Stimulated activated CD8-positive, alpha-beta memory T cell treated with anti-CD3 and anti-CD28 coated beads, Interleukin-7, amount 100 ng/mL, for 1 hour (primary cell): ENCODE measurements at places on chromosomes 1 and 21.

GRCh38 chr21:34128124-34128523, 54.7 kb downstream of the MRPS6 start:
- DNase-seq: no peak

DNA sequence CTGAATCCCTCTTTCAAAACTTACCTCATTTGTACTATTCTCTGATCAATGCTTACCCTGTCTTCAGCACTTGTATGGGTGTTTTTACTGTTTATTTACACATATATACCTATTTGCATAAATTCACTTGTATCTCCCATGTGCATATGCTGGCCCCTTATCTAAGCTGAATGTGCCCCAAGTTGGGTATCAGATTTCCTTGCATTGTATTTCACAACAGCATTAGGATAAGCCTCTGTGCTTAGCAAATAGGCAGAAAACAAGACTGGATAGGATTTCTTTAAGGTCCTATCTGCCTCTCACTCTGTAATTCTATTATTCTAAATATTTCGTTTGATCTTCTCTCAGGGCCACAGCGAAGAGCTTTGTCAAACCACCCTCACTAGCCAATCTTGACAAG, 45.9 kb upstream of the IPO9 start:
- no peak for DNase-seq

GRCh38 chr21:35063428-35064172, 14.5 kb upstream of the RUNX1 start:
- no peak for DNase-seq

GRCh38 chr1:27952147-27952546, 7.6 kb upstream of the XKR8 start:
- DNase-seq: no peak

- DNase-seq: no peak
Observed at GRCh38 chr1:160163615-160164014, 12.2 kb downstream of the ATP1A4 start.

DNA sequence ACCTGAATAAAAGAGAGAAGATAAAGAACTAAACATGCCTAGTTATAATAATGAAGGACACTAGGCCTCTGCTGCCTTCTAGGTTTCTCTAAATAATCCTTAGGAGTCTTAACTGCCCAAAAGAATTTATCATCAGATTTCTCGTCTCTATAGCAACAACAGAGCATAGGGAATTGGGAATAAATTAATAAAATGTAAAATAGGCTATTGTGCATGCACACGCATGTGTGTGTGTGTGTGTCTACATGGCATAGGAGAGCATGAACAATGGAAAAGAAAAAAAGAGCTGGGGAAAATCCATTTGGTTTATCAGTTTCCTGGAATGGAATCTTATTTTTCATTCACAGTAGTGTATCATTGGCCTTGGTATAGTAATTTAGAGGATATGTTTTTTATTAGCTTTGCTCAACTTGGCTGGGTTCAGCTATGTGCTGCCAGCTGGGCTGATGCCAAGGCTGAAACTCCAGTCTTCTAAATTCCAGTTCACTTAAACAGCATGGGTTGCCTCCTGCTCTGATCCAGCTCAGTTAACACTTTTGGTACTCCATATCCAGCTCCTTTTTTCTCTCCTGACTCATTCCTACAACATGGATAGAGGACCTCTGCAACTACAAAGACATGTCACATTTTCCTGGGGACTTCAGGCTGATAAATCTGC, 80.6 kb upstream of the SLFNL1 start:
- no peak for DNase-seq

- no peak for DNase-seq
Observed at GRCh38 chr21:18356801-18357200, 46.8 kb downstream of the TMPRSS15 start.

DNA sequence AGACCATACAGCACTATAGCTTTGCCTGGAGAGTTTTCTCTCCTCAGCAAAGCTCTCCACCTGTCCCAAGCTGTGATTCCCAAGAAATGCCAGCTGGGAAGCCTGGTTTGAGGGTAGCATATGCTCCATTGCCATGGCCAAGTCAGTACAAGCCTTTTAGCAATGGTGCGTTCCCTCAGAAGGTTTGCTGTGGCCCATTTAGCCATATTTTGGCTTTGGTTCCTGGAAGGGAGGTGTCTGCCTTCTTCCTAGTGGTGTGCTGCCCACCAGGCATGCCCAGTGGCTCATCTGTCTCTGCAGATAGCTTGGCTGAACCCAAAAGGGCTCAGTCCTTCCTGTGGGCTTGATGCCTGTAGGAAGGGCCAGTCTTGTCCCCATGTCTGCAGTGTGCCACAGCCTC, 32.4 kb downstream of the GALNT2 start:
- no peak for DNase-seq

DNA sequence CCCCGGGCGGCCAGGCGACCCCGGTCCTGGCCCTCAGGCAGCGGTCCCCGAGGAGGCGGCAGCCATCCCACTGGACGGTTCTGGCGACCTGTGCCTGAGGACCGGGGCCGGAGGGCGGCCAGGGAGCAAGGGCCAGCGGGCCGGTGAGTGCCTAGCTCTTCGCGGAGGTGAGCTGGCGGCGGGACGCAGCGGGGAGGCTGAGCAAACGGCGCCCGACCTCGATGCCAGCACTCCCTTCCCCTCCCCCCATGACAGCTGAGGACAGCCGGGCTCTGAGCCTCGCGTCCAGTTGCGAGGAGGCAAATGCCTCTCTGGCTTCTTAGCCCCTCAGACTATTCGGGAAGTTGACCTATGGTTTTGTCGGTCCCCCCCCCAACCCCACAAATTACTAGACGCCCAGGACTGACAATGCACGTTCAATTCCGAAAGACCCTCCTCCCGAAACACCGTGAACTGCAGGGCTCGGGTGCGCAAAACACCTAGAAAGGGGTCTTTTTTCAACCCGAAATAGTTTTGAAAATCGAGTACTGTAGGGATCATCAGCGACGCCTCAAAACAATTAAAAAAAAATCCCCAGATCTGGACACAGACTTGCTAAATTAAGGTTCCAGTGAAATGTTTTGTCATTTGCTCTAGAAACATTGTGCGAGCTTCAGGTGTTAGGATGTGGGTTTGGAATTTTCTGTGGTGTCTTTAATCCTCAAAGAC, 8.3 kb downstream of the CDKN2C start:
- no peak for DNase-seq

DNA sequence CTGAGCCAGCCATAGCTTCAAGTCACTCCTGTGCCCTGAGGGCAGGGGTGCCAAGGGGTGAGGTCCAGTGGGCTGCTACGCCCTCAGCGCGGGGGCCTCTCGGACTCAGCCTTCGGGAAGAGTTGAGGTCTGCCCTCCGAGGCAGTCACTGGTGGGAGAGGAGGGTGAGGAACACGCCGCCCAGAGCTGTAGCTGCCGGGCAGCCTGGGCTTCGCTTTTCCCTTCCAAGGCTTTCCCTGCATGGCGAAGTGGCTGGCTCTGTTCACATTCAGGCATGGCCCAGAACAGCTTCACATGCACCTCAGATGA, 43.0 kb upstream of the C1orf174 start:
- DNase-seq: no peak

DNA sequence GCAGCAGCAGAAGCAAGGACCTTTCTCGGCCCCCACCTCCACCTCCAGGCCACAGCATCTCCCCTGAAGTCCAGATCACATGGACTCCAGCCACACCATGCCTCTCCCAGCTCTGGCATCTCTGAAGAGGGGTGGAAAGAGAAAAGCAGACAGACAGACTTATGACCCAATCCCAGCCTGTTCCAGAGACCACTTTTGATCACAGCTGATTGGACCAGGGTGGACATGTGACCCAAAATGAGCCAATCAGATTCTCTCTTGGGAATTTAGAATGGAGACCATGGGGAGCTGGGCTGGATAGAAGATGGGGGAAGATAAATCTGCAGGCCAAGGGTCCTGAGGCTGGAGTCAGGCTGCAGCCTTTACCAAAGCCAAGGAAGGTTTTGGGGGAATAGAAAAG, 16.4 kb downstream of the HTR1D start:
- no peak for DNase-seq

DNA sequence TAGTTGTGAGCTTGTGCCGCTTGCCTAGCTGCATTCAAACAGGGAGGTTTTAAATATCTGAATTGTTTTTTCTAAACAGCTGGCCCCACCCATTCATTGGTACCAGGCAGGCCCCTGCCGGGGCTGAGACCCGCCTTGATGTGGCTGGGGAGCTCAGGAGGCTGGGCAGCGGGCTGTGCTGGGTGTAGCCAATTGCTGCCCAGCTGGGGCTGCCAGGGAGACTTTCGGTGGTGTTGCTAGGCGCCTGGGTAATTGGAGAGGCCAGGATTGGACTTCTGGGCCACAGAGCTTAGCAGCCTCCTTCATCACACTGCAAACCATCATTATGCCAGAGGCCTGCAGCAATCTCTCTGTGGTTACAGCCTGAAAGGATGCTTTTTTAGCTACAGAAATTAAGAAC, 12.2 kb downstream of the RHBDL2 start:
- DNase-seq: no peak

DNA sequence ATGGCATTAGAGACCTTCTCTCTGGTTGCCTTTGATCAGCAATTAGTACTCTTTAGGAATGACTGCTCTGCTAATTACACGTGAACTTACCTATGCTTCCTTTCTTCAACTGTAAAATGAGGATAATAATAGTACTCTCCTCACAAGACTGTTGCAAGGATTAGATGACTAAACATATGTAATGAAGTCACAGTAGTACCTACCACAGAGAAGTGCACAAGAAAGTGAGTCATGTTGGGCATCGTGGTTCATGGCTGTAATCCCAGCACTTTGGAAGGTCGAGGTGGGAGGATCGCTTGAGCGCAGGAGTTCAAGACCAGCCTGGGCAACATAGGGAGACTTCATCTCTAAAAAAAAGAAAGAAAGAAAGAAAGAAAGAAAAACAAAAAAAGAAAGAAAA, 68.1 kb upstream of the AK4 start:
- no peak for DNase-seq

DNA sequence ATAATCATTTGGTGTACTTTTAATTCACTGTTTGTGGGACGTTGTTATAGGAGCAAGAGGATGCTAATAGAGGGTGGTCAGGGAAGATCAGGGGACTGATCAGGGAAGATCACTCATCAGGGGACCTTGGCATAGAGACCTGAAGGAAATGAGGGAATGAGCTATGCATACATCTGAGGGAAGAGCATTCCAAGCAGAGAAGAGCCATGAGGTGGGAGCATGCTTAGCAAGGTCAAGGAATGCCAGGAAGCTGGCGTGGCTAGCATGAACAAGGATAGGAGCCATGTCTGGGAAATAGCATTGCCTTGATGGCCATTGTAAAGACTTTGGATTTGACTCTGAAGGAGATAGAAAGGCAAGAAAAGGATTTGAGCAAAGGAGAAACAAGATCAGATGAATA, 14.1 kb downstream of the IRF2BP2 start:
- DNase-seq: no peak

- DNase-seq: no peak
Observed at GRCh38 chr1:50959303-50959912, 659 bp downstream of the FAF1 start.

DNA sequence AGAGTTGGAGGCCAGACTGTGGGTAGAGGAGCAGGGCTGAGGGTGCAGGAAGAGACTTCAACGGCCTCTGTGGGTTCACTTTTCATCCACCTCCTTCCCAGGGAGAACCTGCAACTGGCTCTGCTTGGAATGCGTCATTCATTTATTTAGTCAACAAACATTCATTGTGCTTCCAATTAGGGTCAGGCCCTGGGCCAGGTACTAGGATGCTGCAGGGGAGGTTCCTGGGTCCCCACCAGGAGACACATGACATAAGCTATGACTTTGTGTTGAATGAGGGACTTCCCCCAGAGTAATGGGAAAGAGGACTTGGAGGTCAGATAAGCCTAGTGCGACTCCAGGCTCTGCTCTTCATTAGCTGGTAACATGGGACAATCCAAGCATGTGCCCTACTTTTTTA, 46.3 kb upstream of the RPL11 start:
- no peak for DNase-seq

DNA sequence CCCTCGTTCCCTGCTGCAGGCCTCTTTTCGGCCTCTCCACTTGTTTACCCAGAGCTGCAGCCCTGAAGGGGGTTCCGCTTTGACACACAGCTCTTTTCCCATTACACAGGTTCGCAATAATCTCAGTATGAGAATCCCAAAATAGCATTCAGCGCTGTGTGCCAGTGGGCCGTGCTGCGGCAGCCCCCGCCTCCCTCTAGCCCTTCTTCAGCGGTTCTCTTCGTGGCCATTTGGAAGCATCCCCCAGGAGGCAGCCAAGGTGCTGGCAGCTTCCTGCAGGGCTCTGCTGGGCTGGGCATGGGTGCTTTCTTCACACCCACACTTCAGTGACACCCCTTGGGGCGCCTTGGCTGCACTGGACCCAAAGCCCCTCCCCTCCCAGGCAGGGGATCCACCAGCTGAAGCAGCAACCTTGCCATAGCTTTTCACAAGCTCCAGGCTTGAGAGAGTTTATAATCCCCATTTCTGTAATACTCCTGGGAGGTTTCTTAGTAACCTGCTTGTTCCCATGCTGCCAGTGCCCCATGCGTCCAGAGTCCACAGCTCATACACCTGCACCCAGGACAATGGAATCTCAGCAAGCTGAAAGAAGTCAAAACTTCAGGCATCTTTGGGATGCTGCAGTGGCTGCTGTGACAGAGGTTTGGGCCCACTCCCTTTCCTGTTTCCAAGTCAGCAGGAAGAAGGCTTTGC, 8.1 kb downstream of the NCF2 start:
- DNase-seq: no peak

DNA sequence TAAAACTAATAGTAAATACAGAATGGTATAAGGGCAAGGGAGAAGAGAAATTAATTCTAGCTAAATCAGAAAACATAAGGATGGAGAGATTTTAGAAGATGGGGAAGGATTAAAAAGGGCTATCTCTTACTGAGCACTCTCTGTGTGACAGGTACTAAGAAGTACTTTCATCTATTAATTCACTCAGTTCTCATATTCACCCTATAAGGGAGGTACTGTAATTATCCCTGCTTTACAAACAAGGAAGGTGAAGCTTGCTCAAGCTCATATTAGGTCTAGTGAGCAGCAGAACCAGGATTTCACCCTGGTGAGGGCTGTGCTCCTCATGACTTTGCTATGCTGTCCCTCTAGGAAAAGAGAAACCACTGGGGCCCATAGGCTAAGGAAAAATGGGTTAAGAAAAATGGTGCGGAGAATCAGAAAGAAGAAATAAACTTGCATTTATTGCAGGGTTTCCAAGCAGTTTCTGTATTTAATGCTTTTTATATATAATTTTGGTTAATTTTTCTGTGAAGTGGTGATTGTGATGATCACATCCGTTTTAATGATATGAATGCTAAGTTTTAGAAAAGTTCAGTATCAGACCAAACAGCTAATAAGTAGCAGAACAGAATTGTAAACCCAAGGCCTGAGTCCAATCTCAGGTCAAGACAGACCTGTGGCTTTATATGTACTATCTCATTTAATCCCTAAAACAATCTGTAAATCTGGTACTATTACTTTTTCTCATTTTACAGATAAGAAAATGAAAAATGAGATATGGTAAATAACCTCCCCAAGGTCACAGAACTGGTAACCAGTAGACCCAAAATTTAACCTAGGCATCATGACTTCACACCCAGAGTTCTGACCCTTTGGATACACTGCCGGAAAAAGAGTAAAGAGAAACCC, 1.7 kb downstream of the PCNX2 start:
- DNase-seq: no peak

- no peak for DNase-seq
Observed at GRCh38 chr1:240414237-240414636, 197.7 kb downstream of the GREM2 start.
